ENCODE measurements at places on chromosomes 12 and 14. TPM values are rescaled to one million over a fixed set of nuclear protein-coding genes. Genes with fewer than 3 reads are reported as not detected.

The ANO6 gene
- total RNA-seq = 27.3 TPM

The NPAS3 gene
- total RNA-seq = not detected

The ATG2B gene
- total RNA-seq = 17.2 TPM

The PRPF40B gene
- 11.7 TPM for total RNA-seq

The ACVRL1 gene
- total RNA-seq = not detected

GRCh38 chr12:52582486-52582885, 8.8 kb upstream of the KRT74 start:
- peaks cover 51% of the 10 kb centered on the region for H3K4me1 ChIP-seq
- H3K27ac ChIP-seq = no peak overlapping the region
- H3K4me3 ChIP-seq = no peak overlapping the region
- DNase-seq = no peak
- H3K27me3 ChIP-seq = no peaks in the 10 kb centered on the region

GRCh38 chr14:51070726-51071125, 24.2 kb downstream of the TRIM9 start:
- H3K27ac ChIP-seq = no peak overlapping the region
- H3K27me3 ChIP-seq = no peaks in the 10 kb centered on the region
- no peak overlapping the region for H3K4me3 ChIP-seq
- H3K4me1 ChIP-seq = no peaks in the 10 kb centered on the region
- H3K36me3 ChIP-seq = no peaks in the 10 kb centered on the region

DNA sequence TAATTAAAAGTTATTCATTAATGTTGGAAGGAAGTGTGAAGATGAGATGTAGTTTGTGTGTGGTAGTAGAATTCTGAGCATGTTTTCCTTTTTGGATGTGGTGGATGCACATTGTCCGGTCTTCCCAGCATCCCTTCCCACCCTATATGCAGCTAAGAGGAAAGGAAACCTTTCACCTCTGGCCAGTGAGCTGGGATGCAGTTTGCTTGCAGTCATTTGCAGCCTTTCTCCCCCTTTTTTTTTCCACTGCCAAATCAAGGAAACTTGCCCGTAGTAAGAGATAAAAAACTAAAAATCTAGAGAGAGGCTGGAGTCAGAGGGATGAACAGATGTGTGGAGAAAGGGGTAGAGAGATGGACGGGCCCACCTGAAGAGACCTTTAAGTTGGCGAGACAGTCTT, 72.5 kb upstream of the SLC38A2 start:
- H3K36me3 ChIP-seq = peaks cover 8% of the 10 kb centered on the region
- no peak for DNase-seq
- H3K27ac ChIP-seq = no peak overlapping the region
- H3K4me1 ChIP-seq = peaks cover 23% of the 10 kb centered on the region
- no peaks in the 10 kb centered on the region for H3K27me3 ChIP-seq

- H3K27me3 ChIP-seq = no peaks in the 10 kb centered on the region
- H3K27ac ChIP-seq = no peak overlapping the region
- H3K4me1 ChIP-seq = peaks cover 39% of the 10 kb centered on the region
- no peak for DNase-seq
- H3K4me3 ChIP-seq = no peak overlapping the region
Measured at GRCh38 chr12:29376118-29376517, 4.9 kb downstream of the ERGIC2 start.

DNA sequence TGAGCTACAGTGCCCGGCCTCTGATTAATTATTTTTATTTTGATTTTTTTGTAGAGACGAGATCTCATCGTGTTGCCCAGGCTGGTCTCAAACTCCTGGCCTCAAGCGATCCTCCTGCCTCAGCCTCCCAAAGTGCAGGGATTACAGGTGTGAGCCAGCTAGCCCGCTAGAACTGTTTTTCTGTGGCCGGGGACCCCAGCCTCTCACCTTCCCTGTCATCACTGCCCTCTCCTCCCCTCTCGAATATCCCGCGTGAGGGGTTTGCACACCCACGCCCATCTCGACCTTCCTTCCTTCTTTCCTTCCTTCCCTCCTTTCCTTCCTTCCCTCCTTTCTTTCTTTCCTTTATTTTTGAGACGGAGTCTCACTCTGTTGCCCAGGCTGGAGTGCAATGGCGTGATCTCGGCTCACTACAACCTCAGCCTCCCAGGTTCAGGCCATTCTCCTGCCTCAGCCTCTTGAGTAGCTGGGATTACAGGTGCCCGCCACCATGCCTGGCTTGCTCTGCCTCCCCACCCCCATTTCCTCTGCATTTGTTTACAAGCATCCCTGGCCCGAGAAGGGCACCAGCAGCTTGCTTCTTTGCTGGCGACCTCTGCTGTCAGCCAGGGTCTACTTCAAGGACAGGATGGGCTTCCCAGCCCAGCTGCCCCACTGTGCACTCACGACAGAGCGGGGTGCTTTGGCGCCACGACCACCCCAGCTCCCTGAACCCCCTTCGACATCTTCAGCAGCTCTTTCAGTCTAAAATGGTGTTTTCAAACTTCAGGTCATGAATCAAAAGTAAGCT, 4.3 kb upstream of the TRAF3 start:
- H3K27me3 ChIP-seq = no peaks in the 10 kb centered on the region
- no peaks in the 10 kb centered on the region for H3K36me3 ChIP-seq
- DNase-seq = no peak
- no peak overlapping the region for H3K4me3 ChIP-seq

DNA sequence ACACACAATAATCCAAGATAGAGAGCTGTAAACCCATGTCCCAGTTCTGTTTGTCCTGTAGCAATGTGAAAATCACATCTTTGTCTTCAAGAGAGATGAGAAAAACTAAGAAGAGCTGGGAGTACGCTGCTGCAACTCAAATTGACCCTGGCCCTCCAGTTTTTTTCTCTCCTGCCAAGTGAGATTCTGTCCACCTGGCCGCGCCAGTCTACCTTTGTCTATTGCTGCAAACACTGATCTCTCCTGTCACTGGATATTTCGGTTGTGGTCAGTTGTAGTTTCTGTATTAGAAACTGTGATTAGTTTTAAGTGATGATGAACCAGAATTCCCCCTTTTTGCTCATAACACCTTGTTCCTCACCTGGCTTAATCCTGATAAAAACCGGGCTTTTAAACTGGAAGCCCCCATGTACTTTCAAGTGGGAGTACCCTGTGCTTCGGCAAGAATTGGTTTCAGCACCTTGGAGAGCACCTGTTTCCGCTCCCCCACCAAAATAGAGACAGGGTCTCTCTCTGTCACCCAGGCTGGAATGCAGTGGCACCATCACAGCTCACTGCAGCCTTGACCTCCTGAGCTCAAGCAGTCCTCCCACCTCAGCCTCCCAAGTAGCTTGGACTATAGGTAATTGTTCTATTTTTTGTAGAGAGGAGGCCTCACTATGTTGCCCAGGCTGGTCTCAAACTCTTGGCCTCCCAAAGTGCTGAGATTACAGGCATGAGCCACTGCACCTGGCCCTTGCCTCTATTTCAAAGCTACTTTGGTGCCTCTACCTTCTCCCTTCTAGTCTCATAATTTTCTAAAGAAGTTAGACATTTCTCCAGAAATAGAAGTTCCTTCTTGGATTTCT, 156.8 kb downstream of the PHETA1 start:
- no peak overlapping the region for H3K4me3 ChIP-seq
- no peak overlapping the region for H3K27ac ChIP-seq
- H3K27me3 ChIP-seq = no peaks in the 10 kb centered on the region

GRCh38 chr12:4303750-4304149, 17.3 kb upstream of the TIGAR start:
- no peak for DNase-seq
- H3K4me1 ChIP-seq = peaks cover 13% of the 10 kb centered on the region
- peaks cover 89% of the 10 kb centered on the region for H3K36me3 ChIP-seq
- no peak overlapping the region for H3K27ac ChIP-seq
- no peaks in the 10 kb centered on the region for H3K27me3 ChIP-seq

DNA sequence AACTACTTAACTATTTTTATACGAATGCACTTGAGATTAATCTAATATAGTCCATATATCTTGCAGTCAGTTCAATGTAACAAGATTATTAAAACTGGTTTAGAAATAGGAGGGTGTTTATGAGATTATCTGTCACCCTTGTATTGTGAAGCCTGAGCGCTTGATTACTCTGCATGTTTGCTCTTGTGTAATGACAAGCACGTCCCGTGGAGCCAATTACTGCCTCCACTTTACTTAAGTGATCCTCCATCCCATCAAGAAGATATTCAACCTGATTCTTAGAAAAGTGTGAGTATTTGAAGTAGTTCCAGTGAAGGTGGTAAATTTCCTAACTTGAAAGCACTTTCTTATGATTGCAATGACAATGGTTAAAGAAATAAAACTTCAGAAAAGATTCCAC, 415.2 kb upstream of the GARIN6 start:
- no peaks in the 10 kb centered on the region for H3K36me3 ChIP-seq
- H3K27ac ChIP-seq = no peak overlapping the region
- no peak for DNase-seq
- no peaks in the 10 kb centered on the region for H3K27me3 ChIP-seq

GRCh38 chr12:112714166-112714710, 77.3 kb upstream of the RPH3A start:
- H3K4me3 ChIP-seq = no peak overlapping the region
- no peak overlapping the region for H3K27ac ChIP-seq
- peaks cover 4% of the 10 kb centered on the region for H3K4me1 ChIP-seq
- no peaks in the 10 kb centered on the region for H3K27me3 ChIP-seq
- H3K36me3 ChIP-seq = no peaks in the 10 kb centered on the region
- DNase-seq = no peak

- peaks cover 5% of the 10 kb centered on the region for H3K36me3 ChIP-seq
- DNase-seq = no peak
- H3K4me1 ChIP-seq = peaks cover 34% of the 10 kb centered on the region
- H3K4me3 ChIP-seq = no peak overlapping the region
- no peaks in the 10 kb centered on the region for H3K27me3 ChIP-seq
Measured at GRCh38 chr14:68512088-68512487, 280.8 kb downstream of the ZFP36L1 start.

- no peaks in the 10 kb centered on the region for H3K36me3 ChIP-seq
- H3K27me3 ChIP-seq = peaks cover 19% of the 10 kb centered on the region
- H3K4me3 ChIP-seq = no peak overlapping the region
- no peak overlapping the region for H3K27ac ChIP-seq
Measured at GRCh38 chr12:6272300-6273204, 37.9 kb upstream of the PLEKHG6 start.

GRCh38 chr14:36626151-36626550, 35.5 kb upstream of the PAX9 start:
- no peaks in the 10 kb centered on the region for H3K27me3 ChIP-seq
- H3K4me1 ChIP-seq = no peaks in the 10 kb centered on the region
- H3K36me3 ChIP-seq = no peaks in the 10 kb centered on the region
- H3K27ac ChIP-seq = no peak overlapping the region
- no peak overlapping the region for H3K4me3 ChIP-seq
- no peak for DNase-seq

GRCh38 chr12:61647566-61647965, 612.6 kb upstream of the USP15 start:
- no peak overlapping the region for H3K27ac ChIP-seq
- H3K4me1 ChIP-seq = no peaks in the 10 kb centered on the region
- no peaks in the 10 kb centered on the region for H3K27me3 ChIP-seq
- no peaks in the 10 kb centered on the region for H3K36me3 ChIP-seq
- DNase-seq = no peak

GRCh38 chr12:11778713-11779685, 129.5 kb downstream of the ETV6 start:
- H3K27ac ChIP-seq = peak overlapping the region; percentile 14
- no peak for DNase-seq

- H3K4me1 ChIP-seq = peaks cover 12% of the 10 kb centered on the region
- H3K27me3 ChIP-seq = peaks cover 13% of the 10 kb centered on the region
- H3K4me3 ChIP-seq = no peak overlapping the region
Measured at GRCh38 chr14:64563696-64564095, 13.9 kb downstream of the PPP1R36 start.

GRCh38 chr14:31961896-31962295, 115.2 kb upstream of the ARHGAP5 start:
- no peak for DNase-seq
- H3K4me3 ChIP-seq = no peak overlapping the region
- H3K4me1 ChIP-seq = peaks cover 9% of the 10 kb centered on the region
- no peak overlapping the region for H3K27ac ChIP-seq

GRCh38 chr14:49972823-49973222, 79.9 kb downstream of the ARF6 start:
- peak overlapping the region; percentile 98 for H3K27ac ChIP-seq
- peak; percentile 54 for DNase-seq
- peaks cover 9% of the 10 kb centered on the region for H3K36me3 ChIP-seq
- H3K4me3 ChIP-seq = peak overlapping the region; percentile 66
- peaks cover 80% of the 10 kb centered on the region for H3K4me1 ChIP-seq

DNA sequence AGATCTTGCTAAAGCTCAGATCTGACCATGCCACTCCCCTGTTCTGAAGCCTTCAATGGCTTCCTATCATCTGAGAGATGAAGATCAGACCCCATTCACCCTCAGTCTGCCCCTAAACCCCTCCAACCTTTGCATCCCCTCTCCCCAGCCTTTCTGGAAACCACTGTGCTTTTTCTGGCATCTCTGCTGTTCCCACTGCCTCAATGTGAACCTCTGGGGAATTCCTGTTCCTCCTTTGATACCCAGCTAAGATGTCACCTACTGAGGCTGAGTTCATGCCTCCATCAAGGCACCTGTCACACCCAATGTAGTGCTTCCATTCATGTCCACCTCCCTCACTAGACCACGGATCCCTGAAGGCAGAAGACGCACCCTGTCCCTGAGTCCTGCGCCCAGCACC, 19.3 kb downstream of the CYP46A1 start:
- no peaks in the 10 kb centered on the region for H3K36me3 ChIP-seq
- no peak for DNase-seq
- H3K4me3 ChIP-seq = no peak overlapping the region

- no peak overlapping the region for H3K27ac ChIP-seq
- no peaks in the 10 kb centered on the region for H3K4me1 ChIP-seq
- DNase-seq = no peak
- H3K27me3 ChIP-seq = no peaks in the 10 kb centered on the region
- H3K4me3 ChIP-seq = no peak overlapping the region
Measured at GRCh38 chr12:67722296-67722695, 73.8 kb downstream of the DYRK2 start.

GRCh38 chr14:83863042-83863774, 1666.7 kb upstream of the FLRT2 start:
- H3K27me3 ChIP-seq = no peaks in the 10 kb centered on the region
- no peaks in the 10 kb centered on the region for H3K4me1 ChIP-seq
- H3K27ac ChIP-seq = no peak overlapping the region
- H3K4me3 ChIP-seq = no peak overlapping the region

DNA sequence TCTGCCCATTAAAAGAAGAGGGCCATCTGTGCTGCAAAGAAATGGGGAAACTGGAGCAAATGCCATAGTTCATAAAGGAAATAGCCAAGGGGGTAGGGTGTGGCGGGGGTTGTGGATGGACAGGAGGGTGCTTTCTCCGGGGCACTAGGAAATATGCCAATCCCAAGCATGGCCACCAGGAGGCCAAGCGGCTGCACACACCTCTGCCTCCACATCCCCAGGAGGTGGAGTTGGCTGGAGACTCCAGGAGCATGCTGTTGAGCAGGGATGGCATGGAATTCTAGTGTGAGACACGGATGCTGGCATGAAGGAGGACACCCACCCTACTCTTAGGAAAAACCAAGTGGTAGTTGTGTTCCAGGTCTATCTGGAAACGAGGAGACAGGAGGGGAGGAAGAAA, 25.2 kb downstream of the NID2 start:
- peaks cover 3% of the 10 kb centered on the region for H3K27me3 ChIP-seq
- H3K4me3 ChIP-seq = no peak overlapping the region
- no peaks in the 10 kb centered on the region for H3K36me3 ChIP-seq

GRCh38 chr12:30678221-30678620, 17.4 kb downstream of the IPO8 start:
- no peak for DNase-seq
- H3K36me3 ChIP-seq = peaks cover 35% of the 10 kb centered on the region
- no peaks in the 10 kb centered on the region for H3K4me1 ChIP-seq
- H3K27ac ChIP-seq = no peak overlapping the region
